Glomerular endothelial cell (primary cell): ENCODE measurements at places on chromosomes 7 and 10. TPM values are rescaled to one million over a fixed set of nuclear protein-coding genes. Genes with fewer than 3 reads are reported as not detected.

- no peak for DNase-seq
These were observed 176.0 kb upstream of the MYO3A start for GRCh38 chr10:25758041-25758457.

DNA sequence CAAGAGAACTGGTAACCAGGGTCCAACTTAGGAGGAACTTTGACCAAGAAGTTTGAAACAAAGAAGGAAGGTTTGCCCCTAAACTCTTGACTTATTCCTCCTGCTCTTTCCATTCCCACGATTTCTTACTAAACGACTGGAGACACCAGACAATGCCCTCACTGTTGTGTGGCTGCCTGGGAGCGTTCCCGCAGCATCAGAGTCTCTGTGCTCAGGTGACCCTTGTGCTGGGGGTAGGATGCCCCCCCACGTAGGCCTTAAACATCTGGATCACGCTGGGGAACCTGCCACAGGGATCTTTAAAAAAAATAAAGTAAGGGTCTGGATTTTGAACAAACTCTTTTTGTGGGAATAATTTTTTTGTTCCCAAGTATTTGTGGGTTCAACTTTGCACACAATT lies 30.1 kb upstream of the CTBP2 start:
- no peak for DNase-seq

DNA sequence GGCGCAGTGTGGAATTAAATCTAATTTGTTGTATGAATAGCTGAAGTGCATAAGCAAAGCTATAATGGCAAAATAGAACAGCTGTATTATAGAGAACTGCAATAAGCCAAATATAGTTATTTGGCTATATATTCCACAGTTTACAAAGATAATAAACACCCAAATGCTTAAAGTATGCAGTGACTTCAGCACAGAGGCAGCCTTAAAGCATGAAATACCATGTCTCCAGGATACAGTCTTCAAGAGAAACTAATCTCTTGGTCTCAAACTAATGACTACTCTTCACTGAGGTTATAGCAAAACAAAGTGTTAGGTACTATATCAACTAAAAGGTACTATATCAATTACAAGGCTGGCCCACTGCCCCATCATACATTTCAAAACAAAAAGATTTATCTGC lies 48.0 kb downstream of the NT5C2 start:
- DNase-seq, result no peak

- DNase-seq, result no peak
These were observed 481.5 kb upstream of the AKR1E2 start for GRCh38 chr10:4344492-4344994.

DNA sequence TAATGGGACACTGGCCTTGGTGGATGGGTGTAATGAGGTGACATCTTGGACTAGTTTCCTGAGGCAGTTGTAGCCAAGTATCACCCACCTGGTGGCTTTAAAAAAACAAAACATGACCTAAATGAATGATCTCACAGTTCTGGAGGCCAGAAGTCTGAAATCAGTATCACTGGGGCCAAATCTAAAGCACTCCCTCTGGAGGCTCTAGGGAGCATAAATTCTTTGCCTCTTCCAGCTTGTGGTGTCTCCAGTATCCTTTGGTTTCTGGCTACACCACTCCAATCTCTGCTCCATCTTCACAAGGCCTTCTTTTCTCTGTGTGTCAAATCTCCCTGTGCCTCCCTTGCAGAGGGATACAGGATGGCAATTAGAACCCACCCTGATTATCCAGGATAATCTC lies 342.9 kb downstream of the CALN1 start:
- no peak for DNase-seq

- DNase-seq, result peak; percentile 80
These were observed 30.5 kb downstream of the IPMK start for GRCh38 chr10:58237014-58237834.

DNA sequence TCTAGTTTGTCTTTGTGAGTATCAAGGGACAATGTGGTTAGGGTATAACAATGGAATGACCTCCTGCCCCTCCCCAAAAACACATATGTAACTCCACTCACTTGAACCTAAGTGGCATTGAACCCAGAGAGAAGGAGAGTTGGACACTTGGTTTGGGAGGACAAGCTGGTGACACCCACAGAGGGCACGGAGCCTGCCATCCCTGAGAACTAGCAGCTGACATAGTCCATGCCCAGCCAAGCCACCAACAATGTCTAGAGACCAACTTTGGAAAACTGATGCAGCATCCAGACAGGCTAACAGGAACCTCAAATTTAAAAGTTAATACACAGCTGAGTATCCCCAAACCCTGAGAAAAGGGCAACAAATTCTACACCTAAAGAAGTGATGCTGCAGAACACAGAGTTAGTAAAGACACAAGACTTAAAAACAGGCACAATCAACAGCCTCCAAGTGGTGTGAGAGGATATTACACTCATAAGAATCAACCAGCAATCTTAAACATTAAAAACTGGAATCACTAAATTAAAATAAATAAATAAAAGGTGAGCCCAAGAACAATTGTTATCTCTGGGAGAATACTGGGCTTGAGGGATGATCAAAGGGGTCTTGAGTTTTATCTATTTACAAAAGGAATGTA lies 27.2 kb downstream of the NUDCD3 start:
- no peak for DNase-seq

DNA sequence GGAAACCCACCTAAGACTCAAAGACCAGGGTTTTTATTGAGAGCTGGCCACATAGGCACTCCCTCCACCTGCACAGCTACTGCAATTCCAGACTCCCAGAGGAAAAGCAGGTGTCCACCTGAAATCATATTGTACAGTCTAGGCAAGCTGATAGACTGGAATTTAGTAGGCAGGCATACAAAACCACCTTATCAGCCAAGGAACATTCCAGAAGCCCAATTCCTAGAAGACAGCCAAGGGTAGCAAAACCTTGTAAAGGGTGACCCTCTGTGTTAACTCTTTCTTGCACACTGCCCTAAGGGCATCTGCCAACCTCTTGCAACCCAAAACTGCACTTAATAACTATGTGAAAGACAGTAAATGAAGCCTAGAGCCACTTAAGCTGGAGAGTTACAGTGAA lies 5.3 kb downstream of the TMEM176A start:
- DNase-seq, result no peak

DNA sequence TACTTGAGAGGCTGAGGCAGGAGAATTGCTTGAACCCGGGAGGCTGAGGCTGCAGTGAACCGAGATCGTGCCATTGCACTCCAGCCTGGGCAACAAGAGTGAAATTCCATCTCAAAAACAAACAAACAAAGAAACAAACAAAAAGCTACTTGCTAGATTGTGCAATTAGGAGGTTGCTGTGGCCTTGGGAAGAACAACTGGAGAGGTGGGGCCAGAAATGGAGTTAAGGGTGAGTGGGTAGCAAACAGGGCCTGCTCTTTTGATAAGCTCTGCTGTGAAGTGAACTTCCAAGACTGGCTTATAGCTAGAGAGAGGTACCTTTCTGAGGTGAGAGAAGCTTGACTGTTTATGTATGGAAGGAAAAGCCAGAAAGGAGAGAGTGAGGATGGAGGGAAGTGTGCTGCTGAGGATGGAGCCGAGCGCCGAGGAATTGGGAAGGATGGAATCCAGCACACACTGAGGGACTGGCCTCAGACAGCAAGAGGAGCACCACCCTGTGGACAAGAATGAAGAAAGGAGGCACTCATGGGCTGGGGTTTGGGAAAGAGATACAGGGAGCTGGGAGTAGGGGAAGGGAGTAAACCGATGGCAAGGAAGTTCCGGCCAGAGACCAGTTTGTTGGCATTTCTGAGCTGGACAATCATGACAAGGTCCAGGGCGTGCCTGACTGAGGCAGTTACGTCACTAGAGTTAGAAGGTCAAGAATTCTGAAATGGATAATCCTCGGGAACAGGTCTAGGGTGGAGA lies 7.0 kb upstream of the RPEL1 start:
- no peak for DNase-seq

DNA sequence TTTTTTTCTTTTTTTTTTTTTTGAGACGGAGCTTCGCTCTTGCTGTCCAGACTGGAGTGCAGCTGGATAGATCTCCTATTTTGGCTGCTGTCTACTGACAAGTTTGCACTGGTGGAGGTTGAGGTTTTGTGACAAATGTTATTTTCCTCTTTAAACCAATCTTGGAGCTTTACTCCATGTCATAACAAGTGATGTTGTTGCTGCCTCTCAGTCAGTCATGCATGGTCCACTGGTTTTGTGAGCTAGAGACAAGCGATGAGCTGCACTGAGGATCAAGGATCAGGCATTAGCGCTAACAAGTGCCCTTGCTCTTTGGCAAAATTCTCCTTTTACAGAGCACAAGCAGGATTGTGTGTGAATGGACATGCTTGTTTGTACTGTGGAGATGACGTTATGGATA lies 805 bp upstream of the WDFY4 start:
- no peak for DNase-seq

- no peak for DNase-seq
These were observed 202.9 kb upstream of the PLXNA4 start for GRCh38 chr7:132779164-132779563.

DNA sequence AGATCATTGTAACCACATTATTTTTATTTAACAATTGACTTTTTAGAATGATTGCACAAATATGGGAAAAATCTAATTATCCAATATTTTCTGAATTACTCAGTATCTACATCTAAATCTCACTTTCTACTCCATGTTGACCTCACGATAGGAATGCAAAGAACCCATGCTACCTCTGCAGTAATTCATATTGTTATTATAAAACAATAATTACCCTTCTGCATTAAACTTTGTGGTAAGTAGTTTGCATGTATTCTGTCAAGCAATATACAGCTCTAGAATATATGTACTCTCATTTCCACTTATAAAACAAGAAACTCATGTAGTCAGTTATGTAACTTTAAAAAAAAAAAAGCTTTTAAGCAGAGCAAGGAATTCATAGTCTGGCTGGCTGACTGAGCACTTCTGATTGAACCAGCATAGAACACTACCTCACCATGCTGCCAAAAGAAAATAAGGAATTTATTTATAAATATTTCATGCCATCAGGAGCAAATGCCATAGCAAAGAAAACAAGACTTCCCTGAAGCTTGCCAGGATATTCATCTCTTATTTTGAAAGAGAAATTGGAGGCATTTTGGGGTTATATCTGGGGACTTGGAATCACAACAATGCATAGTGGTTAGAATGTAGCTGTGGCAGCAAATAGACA lies 895.7 kb downstream of the XPNPEP1 start:
- DNase-seq, result no peak

DNA sequence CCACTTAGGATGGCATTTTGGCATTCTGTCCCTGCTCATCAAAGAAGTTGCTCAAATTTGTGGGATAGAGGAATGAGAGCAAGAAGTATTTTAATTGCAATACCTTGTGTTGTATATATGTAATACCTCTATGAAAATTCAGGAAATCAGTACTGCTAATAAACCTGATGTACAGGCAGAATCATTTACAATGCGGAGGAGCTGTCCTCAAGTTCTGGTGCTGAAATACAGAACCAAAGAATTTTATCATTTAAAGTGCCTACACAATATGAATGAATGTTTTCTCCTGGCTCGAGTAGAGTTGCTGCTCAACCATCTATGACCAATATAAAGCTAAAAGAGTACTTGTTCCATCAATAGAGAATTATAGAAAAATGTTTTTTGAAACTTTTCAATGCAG lies 305.8 kb downstream of the PLXNA4 start:
- no peak for DNase-seq

DNA sequence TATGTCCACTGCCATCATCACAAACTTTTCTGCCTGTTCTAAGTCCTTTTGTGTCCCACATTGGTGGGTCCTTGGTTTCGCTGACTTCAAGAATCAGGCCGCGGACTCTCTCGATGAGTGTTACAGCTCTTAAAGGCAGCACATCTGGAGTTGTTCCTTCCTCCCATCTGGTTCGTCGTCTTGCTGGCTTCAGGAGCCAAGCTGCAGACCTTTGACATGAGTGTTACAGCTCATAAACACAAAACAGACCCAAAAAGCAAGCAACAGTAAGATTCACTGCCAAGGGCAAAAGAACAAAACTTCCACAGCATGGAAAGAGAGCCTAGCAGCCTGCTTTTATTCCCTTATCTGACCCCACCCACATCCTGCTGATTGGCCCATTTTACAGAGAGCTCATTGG lies 30.2 kb downstream of the ASNS start:
- no peak for DNase-seq

DNA sequence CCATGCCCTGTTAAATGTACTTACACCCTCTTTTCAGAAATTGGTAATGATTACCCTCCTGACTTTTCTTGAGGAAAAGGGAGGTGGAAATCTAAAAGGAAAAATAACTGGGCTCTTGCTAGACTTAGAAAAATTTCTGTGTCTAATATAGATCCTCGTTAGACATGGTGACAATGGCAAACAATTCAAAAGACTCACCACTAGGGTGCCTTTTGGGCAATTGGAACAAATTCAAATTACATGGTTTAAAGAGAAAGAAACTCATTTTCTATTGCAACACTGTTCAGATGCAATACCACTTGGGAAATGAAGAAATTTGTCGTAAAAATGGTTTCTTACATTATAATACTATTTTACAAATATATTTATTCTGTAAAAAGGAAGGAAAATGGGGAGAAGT lies 950.1 kb downstream of the GRM8 start:
- DNase-seq, result no peak

DNA sequence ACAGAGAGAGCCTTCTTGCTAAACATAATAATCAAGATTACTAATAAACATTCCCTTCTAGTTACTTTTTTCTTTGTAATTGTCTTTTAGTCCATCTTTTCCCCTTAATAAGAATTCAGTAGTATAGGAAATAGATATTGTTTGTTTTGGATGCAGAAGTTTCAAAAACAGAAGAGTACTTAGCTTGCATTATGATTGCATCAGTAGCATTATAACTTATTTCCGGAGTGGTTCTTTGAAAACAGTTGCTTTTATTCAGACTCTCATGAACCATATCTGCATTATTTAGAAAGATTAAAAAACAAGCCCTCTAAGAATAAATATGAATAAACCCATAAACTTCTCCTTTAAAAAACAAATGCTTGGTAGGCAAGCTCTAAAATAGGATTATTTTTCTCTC lies 34.0 kb upstream of the DKK1 start:
- DNase-seq, result no peak

The KCP gene
- total RNA-seq, result 0.06 TPM in 1 of 2 replicates, not detected in the other

The NPSR1 gene
- total RNA-seq, result not detected in 2 replicates

The DMBT1 gene
- 0.12 TPM in 1 of 2 replicates, not detected in the other for total RNA-seq

The PRXL2A gene
- 197 and 204 TPM in 2 replicates for total RNA-seq

The ITPRIP gene
- total RNA-seq, result 81.5 and 85.1 TPM in 2 replicates
